ENCODE measurements at places on chromosomes 11 and 22. TPM values are rescaled to one million over a fixed set of nuclear protein-coding genes. Genes with fewer than 3 reads are reported as not detected.

The NLRP10 gene
- polyA plus RNA-seq = not detected

The SUN2 gene
- polyA plus RNA-seq = 46.3 TPM

The DRD2 gene
- polyA plus RNA-seq = 0.21 TPM

The PDGFB gene
- polyA plus RNA-seq = 17.4 TPM

The GSTP1 gene
- polyA plus RNA-seq = 754 TPM

The MUC6 gene
- polyA plus RNA-seq = 5.7 TPM

The CARNS1 gene
- 1.7 TPM for polyA plus RNA-seq

The ZNF280A gene
- polyA plus RNA-seq = not detected

The HTR3B gene
- polyA plus RNA-seq = 0.08 TPM

The RCOR2 gene
- 17.2 TPM for polyA plus RNA-seq

The OR52E4 gene
- not detected for polyA plus RNA-seq

The KDM4E gene
- polyA plus RNA-seq = 0.18 TPM

- no peak for DNase-seq
These were observed at the start of gene OTOG for GRCh38 chr11:17547051-17547577. Gene OTOG, plus strand, starts transcription at chr11:17547259. Its CDS starts 114 bp downstream, at chr11:17547373.

DNA sequence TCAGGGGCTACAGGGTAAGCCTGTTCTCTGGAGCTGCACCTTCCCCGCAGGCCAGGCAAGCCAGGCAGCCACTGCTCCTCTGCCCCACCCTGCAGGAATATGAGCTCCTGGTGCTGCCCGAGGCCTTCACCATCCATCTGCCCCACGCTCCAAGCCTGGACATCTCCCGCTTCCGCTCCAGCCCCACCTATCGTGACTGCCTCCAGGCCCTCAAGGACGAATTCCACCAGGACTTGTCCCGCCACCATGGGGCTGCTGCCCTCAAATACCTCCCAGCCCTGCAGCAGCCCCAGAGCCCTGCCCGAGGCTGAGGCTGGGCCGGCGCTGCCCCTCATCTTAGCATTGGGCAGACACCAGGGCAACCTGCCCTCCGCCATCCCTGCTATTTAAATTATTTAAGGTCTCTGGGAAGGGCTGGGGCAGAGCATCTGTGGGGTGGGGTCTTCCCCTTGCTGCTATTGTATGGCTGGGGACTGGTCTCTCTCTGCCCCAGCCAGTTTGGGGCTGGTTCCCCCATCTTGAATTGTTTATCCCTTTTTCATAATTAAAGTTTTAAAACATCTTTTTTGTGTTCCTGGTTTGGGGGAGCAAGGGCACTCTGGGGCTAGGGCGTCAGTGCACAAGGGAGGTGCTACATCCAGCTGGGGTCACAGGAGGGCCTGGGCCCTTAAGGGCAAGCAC is 6.2 kb downstream of the LARGE2 start:
- no peak for DNase-seq

GRCh38 chr11:118226296-118226695 is 1.5 kb upstream of the JAML start:
- no peak for DNase-seq

DNA sequence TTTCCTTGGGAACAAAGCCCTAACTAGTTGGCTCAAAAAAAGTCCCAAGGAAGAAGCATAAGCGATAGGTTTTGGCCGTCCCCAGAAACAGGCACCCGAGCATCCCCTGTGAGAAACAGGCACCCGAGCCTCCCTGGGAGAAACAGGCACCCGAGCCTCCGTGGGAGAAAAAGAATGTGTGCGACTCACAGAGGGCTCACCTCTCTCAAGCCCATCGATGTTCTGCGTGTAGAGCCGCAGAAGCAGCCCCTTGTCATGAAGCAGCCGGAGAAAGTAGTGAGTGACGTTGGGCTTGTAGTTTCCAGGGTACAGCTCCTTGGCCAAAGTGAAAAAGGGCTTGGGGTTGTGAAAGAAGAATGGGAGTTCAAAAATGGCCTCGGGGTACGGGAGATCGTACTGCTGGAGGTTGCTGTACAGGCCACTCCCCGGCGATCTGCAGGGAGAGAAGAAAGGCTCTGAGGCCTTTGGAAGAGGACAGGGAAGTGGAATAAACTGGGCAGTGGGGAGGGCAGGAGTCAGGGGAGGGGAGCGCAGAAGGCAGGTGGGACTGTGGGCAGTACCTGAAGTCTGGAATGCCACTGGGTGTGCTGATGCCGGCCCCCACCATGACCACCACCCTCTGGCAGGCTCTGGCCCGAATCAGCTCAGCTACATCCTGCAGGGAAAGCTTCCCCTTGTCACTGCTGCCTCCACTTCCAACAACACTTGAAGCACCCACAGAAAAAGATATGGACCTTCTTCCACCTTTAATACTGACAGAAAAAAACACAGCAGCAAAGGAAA is 3.2 kb downstream of the SIRT3 start:
- no peak for DNase-seq

DNA sequence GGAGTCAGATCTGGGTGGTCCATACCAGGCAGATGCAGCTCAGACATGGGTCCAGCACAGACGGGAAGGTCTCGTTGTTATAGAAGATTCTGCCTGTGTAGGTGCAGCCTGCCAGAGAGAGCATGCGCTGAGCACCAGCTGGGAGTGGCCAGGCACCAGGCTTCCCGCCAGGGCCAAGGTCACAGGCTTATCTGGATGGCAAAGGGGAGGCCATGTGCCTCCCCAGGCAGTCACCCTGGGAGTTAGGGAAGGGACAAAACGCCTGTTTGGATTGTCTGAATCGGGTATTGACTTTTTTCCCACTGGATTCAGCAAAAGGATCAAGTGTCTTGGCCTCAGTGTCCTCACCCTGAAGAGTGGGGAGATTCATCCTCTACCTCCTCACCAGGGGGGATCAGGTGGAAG is 26.5 kb downstream of the PGA5 start:
- no peak for DNase-seq

- DNase-seq = no peak
These were observed 27.2 kb upstream of the PARVB start for GRCh38 chr22:43996981-43997265.

DNA sequence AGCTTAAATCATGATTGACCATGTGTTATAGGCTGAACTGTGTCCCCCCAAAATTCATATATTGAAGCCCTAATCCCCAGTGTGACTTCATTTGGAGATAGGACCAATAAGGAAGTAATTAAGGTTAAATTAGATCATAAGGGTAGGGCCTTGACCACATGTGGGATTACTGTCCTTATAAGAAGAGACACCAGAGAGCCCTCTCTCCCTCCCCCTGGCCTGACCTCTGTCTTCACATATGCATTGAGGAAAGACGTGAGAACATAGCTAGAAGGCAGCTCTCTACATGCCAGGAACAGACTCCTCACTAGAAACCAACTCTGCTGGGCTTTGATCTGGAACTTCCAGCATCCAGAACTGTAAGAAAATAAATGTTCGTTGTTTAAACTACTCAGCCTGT is 13.6 kb upstream of the NUP50 start:
- no peak for DNase-seq

DNA sequence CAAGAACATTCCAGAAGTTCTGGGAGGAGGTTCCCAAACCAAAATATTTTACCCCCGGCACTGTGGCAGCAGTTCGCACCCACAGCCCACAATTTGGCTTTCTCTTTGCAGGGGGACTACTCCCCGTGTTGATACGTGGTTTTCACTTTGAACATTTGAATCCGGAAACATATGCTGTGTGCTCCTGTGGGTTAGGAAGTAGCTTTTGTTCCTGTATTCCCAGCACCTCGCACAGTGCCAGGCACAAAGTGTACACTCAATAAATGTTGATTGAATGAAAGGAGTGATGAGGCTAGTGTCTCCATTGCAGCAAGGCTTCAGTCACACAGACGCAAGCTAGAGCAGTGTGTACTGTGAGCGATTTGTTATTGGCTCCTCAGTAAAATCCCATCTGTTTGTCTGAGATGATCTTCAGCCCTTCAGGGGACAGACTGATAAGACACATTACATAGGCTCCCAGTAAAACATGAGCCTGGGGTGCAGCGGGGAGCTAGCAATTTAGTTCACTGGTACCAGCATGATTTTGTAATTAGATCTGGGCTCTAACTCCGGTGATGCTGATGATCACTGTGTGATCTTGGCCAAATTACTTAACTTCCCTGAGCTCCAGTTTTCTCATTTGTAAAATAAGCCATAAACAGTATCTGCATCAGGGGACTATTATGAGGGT is 2.2 kb downstream of the LAYN start:
- DNase-seq = no peak

- no peak for DNase-seq
These were observed 13.9 kb downstream of the FZD4 start for GRCh38 chr11:86941077-86941870.

GRCh38 chr11:78364128-78364751 is 53.4 kb downstream of the GAB2 start:
- no peak for DNase-seq

GRCh38 chr22:42910221-42910942 is 53.3 kb upstream of the ARFGAP3 start:
- DNase-seq = no peak

GRCh38 chr11:29448246-29448877 is 568.5 kb downstream of the KCNA4 start:
- no peak for DNase-seq

DNA sequence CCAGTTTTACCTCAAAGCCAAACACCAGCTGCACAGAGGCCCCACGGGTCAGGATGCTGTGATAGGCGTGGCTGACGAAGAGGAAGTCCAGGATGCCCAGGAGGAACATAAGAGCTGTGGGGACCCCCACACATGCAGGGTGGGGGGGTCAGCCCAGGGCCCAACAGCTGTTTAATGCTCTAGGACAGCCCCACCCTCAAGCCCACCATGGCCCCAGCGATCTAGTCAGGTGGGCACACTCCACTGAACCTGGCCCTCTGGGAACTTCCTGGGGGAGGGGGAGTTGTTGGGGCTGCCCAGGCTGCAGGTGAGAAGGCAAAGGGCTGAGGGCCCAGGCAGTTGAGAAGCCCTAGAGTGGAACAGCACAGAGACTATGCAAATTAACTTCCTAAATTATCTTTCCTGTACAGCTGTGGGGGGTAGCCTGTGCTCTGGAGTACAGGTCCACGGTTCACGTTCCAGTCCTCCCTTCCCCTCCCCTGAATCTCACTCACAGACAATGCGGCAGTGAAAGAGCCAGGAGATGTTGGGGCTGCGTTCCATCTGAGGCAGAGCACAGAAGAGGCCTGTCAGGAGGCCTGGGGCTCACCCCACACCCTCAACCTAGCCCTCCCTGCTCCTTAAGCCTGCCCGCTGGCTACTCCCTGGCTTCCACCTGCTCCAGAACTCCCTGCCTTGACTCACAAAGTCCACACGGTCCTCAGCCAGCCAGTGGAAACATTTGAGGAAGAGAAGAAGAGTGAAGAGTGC is 1.9 kb downstream of the SYVN1 start:
- no peak for DNase-seq

GRCh38 chr22:24521791-24522245 is 26.7 kb downstream of the UPB1 start:
- DNase-seq = no peak

GRCh38 chr22:29308791-29309262 is 2.4 kb downstream of the GAS2L1 start:
- DNase-seq = no peak

GRCh38 chr11:35085531-35086165 is 53.3 kb upstream of the CD44 start:
- no peak for DNase-seq

DNA sequence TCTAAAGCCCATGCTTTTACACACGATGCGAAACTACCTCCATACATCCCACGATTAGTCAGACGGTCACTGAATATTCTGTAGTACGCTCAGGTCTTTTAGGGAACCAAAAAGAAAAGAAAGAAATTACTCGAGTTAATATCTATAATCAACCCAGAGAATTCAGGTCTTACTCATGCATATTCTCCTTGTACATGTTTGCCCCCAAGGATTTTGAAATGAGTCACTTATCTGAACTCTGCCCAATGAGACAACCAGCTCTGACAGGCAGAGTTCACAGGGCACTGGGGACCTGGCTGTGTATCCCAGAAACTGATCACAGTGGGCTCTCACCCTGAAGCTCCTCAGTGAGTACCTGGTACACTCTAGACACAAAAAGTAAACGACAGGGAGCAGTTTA is 29.2 kb downstream of the RASSF10 start:
- no peak for DNase-seq

GRCh38 chr11:34953955-34954354 is 37.5 kb downstream of the PDHX start:
- DNase-seq = no peak

- no peak for DNase-seq
These were observed 64.2 kb downstream of the PRR5L start for GRCh38 chr11:36360318-36360717.

DNA sequence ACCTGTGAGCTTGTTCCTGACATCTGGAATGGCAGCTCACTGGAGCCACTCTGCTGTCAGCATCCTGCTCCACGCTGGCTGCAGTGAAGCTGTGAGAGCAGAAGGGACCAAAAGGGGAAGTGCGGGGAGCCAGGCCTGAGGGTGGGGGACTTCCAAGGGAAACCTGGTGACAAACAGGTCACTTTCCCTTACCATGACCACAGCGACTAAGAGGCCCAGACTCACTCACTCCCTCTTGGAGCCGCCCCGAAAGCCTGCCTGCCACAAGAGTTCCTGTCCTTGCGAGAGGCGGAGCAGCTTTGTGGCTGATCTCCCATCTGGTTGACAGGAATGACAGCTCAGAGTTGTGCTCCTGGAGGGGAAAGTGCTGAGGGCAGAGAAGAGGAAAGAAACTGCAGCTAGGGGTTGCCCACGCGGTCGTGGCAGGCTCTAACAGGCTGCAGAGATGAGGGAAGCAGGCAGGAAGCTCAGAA is 183.8 kb upstream of the NTM start:
- no peak for DNase-seq

DNA sequence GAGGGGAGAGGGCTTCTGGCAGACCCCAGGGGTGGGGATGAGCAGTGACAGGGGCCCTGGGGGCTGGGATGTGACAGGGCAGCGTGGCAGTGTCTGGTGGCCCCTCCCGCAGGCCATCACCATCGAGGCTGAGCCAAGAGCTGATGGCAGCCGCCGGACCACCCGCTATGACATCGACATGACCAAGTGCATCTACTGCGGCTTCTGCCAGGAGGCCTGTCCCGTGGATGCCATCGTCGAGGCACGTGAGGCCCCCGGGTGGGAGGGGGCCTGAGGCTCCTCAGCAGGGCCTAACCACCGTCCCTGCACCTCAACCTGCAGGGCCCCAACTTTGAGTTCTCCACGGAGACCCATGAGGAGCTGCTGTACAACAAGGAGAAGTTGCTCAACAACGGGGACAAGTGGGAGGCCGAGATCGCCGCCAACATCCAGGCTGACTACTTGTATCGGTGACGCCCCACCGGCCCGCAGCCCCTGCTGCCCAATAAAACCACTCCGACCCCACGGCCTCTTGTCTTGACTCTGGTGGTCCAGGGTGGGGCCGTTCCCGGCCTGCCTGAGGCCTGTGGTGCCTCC is 2.6 kb upstream of the TCIRG1 start:
- DNase-seq = no peak
